H4 (cell line): ENCODE measurements at places on chromosomes 3 and 15. TPM values are rescaled to one million over a fixed set of nuclear protein-coding genes. Genes with fewer than 3 reads are reported as not detected.

DNA sequence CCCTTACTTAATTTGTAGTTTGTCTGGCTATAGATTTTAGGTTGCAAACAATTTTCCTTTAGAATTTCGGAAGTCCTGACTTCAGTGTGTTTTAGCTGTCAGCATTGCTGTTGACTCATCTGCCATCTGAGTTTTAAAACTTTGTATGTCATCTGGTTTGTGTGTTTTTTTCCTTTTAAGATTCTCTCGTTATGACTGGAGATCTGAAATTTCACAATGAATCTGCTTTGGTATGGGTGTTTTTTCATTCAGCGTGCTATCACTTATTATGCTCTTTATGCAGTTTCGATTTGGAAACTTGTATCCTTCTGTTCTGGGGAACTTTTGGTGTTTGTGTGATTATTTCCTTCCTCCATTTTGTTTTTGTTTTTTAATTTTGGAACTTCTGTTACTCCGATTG is 53.7 kb upstream of the ZNF280D start:
- DNase-seq, result no peak

GPR176 gene
- 20.4 and 21.5 TPM in 2 replicates for total RNA-seq

DNA sequence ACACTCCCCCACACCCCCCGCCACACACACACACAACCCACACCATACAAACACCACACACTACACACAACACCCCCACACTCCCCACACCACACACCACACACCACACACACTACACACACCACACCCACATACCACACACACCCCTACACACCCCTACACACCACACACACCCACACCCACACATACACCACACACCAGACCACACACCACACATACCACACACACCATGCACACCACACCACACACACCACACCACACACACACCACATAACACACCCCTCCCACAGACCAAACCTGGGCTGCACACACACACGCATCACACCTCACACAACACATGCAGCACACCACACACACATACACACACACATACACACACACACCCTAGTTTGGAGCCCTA is 1.8 kb upstream of the RASGRF1 start:
- DNase-seq, result no peak

RASGRP1 gene
- 0.18 and 0.29 TPM in 2 replicates for total RNA-seq

TYRO3 gene
- 8.4 and 18.8 TPM in 2 replicates for total RNA-seq

DNA sequence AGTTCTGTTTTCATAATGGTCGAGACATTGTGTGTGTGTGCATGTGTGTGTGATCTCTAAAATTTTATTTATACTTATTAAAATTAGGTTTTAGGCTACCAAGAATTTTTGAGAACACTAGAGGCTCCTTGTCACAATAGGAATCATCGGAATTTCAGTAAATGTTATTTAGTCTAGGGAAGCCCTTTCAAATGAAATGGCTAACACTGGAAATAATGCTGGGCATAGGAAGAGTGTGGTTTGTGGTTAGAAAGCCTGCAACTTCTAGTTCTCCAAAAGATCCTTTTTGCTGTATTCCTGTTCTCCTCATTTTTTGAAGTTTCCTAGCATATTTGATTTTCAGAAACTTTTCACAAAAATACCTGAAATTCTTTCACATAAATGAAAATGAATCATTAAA is 92.5 kb upstream of the MBNL1 start:
- peak; percentile 27 for DNase-seq

DNA sequence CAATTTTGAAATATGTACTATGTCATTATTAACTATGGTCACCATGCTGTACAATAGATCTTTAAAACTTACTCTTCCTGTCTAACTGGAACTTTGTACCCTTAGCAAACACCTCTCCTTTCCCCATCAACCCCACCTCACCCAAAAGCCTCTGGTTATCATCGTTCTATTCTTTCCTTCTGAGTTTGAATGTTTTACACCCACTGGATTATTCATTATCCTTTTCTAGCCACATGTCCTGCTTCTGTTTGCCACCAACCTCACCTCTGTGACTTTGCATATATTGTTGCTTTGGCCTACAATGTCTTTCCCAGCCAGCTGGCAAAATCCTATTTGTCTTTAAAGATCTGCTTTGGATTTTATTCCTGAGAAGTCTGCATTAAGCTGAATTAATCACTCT is 102.6 kb upstream of the TSPAN3 start:
- DNase-seq, result no peak

- no peak for DNase-seq
Measured at GRCh38 chr3:140443073-140443472, 234.8 kb upstream of the TRIM42 start.

DNA sequence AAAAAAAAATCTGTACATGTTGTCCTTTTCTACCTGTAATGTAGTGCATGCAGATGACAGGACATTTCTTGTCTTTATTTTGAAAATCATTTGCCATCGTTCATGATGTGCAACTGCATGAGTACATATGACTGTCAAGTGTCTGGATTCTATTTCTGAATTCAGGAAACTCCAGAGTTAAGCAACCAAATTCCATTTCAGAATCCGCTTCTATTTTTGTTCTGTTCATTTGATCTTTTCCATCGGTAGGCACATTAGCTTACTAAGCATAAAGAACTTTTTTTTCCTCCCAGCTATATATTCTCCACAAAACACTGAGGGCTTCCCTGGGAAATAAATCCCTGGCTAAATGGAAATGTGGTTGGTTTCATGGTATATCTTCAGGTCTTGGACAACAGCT is 365.6 kb downstream of the PTPRG start:
- DNase-seq, result no peak

GRCh38 chr15:62279041-62279440 is 114.0 kb upstream of the C2CD4B start:
- no peak for DNase-seq

DNA sequence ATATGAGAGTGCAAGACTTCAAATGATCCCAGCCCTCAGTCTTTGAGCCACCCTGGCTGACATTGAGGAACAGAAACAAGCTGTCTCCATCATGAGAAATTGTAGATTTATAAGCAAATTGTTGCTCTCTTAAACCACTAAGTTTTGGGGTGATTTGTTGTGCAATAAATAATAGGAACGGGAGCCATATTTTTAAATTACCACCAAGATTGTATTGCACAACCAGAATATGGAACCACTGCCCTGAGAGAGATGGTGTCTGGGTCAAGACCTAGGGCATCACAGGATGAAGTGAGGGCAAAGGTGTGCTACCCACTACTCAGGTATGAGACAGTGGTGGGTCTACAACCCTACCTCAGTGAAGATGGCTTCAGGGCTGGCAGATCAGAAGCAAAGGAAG is 2.3 kb upstream of the CFAP92 start:
- DNase-seq, result no peak

RIOX2 gene
- total RNA-seq, result 25.3 and 32.6 TPM in 2 replicates

GRCh38 chr15:78943692-78944091 is 1.2 kb downstream of the CTSH start:
- DNase-seq, result no peak

DNA sequence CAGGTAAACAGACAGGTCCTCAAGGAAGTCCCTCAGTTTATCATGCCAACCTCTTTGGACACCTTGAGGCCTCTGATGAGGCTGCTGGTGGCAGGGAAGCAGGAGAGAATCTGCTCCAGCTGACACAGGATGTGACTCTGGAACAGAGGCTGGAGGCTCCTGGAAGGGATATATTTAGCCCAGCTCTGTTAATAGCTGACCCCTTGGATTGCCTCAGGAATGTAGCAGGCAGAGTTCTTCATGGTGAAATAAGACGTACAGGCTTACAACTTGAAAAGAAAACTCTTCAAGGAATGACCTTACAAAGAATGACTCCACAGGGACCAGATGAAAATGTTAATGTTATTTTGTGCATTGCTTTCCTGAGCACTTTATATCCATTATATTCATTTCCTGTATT is 90.5 kb downstream of the AQP9 start:
- peak; percentile 14 for DNase-seq

DNA sequence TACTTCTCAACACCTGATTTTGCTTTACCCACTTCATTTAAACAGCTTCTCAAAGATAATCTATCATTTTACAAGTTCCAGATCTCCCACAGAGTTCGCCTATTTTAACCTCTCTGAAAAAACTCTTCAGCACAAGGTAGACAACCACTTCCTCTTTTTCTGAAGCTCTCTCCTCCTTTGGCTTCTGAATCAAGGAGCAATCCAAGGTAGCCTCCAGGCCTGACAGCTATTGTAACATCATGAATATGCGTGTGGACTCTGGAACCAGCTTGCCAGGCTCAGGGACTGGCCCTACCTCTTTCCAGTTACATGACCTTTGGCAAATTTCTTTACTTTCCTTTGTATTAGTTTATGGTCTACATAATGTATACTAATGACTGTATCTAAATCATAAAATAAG is 405.9 kb upstream of the ZNF385D start:
- DNase-seq, result no peak

DNA sequence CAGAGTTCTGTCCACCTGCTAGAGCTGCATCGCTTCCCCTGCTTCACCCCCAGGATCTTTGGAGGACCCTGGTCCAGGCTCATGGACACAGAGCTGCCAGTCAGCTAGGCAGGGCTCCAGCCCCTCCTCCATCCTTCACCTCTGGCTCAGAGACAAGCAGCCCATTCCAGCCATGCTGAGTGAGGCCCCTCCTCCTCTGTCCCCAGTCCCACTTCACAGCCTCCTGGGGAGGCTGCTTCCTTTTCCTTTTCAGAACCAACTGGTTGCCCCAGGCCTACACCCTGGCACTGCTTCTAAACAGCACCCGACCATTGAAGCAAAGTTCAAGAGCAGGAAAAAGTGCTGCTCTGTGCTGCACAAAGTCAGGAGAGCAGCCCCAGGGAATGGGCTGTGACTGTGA is 22.2 kb downstream of the IQSEC1 start:
- no peak for DNase-seq

- no peak for DNase-seq
Measured at GRCh38 chr15:91183596-91183995, 83.5 kb downstream of the SV2B start.

DNA sequence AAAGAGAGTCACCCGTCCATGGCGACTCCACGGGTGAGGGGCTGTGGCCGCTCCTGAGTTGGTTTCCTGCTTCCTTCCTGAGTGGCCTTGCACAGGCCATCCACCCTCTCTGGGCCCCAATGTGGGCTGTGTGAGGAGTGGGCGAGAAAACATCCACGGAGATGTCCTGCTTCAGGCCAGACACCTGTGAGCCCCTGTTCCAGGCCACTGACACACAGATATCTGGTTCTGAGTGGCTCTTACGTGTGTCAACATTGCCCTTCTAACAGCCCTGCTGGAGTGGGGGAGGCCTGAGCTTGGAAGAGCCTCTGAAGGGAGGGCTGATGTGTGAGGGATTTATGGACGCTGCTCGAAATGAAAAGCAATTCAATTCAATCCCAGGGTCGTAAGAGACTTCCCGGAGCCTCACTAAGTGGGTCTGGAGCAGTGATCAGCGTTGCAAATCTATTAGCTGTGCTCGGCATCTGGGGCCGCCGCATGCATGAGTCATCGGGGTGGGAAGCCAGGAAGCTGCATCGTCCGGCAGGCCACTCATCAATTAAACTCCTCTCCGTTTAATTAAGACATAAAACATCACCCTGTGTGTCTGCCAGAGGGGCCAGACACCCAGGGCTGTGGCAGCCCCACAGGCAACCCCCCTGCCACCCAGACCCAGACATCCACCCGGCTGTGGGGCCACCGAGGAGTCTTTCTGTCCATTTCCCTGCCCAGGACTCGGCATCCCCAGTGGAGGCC is 20.0 kb upstream of the PRR23E start:
- peak; percentile 52 for DNase-seq

GRCh38 chr15:43230640-43231115 is 9.9 kb upstream of the EPB42 start:
- no peak for DNase-seq

GRCh38 chr3:172646439-172647015 is 64.3 kb downstream of the NCEH1 start:
- DNase-seq, result no peak

DNA sequence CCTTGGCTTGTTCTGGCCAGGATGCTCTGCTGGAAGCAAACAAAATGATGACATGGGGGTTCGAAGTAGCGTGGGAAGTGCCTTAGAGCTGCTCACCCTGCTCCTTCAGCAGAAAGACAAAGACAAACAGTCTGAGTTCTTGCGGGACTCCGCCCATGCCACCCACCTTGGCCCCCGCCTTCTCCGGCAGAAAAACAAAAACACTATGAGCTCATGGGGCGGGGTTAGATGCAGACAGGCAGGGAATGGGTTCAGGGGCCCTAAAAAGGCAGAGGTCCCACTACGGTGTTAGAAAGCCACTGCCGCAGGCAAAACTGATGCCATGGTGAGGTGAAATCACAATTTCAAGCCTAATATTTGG is 9.7 kb upstream of the NCKIPSD start:
- peak; percentile 58 for DNase-seq

DNA sequence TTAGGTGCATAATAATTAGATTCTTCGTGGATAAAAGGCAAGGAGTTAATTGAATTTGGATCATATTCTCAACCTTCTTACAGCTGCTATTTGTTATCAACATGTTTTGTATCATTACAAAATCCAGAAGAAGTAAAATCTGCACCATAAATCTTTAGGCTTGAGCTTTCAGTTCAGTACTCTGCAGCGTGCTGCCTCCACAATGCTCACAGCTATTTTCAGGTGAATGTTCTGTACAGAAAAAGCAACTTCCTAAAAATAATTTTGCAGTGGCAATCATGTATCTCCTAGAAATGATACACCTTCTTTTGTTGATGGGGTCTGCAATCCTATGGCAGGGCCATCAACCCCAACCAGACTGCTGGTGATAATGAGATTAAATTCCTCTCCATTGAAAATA is 220.9 kb upstream of the CTNNB1 start:
- no peak for DNase-seq

- no peak for DNase-seq
Measured at GRCh38 chr3:135304378-135304777, 509.3 kb downstream of the EPHB1 start.

DNA sequence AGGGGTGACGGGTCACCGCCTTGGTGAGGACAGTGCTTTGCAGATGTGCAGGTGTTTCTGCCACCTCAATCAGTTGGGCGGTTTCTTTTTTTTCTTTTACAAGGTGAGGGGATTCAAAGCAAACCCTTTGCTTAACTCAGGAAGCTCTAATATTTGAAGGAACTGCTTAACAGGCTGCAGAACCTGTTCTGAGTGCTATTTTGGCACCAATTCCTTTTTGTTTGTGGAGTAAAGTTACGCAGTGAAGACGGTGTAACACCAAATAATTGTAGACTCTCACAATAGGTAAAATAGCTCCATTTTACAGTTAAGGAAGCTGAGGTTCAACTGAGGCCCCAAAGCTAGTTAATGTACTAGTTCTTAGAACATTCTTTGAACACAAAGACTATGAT is 6.6 kb downstream of the GHRL start:
- no peak for DNase-seq

- DNase-seq, result no peak
Measured at GRCh38 chr3:17802950-17803349, 60.5 kb upstream of the TBC1D5 start.
